ENCODE measurements at places on chromosomes 1 and 21.

- DNase-seq: no peak
These were observed 218.0 kb upstream of the GALNT2 start for GRCh38 chr1:229848752-229849677.

GRCh38 chr1:23019863-23020625 lies 776 bp downstream of the KDM1A start:
- DNase-seq: no peak

GRCh38 chr1:9867408-9868243 lies 42.4 kb downstream of the CTNNBIP1 start:
- no peak for DNase-seq

- no peak for DNase-seq
These were observed 75.6 kb upstream of the ROR1 start for GRCh38 chr1:63698001-63698838.

GRCh38 chr1:186220911-186221310 lies 154.1 kb downstream of the TPR start:
- DNase-seq: no peak

GRCh38 chr1:43521078-43521477 lies 9.6 kb upstream of the PTPRF start:
- no peak for DNase-seq

DNA sequence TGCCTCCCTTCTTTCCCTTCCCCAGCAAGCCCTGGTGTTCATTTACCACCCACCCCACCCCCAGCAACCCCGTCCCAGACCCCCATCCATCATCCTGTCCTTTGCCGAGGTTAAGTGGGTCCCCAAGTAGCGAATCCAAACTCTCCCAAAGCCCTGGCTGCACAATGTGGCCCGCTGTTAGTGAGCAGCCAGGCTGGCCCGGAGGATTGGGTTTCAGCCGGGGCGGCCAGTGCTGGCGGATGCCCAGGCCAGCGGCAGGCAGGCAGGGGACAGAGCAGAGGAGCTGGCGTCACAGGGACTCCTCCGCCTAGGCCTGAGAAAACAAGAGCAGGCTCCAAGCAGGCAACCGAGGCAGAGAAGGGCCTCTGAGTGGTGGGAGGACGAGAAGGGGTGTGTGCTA lies 61.4 kb downstream of the EPHB2 start:
- no peak for DNase-seq

GRCh38 chr1:243693800-243694199 lies 156.2 kb downstream of the AKT3 start:
- DNase-seq: no peak

GRCh38 chr1:156346636-156347035 lies 8.3 kb downstream of the TSACC start:
- DNase-seq: peak; percentile 57

DNA sequence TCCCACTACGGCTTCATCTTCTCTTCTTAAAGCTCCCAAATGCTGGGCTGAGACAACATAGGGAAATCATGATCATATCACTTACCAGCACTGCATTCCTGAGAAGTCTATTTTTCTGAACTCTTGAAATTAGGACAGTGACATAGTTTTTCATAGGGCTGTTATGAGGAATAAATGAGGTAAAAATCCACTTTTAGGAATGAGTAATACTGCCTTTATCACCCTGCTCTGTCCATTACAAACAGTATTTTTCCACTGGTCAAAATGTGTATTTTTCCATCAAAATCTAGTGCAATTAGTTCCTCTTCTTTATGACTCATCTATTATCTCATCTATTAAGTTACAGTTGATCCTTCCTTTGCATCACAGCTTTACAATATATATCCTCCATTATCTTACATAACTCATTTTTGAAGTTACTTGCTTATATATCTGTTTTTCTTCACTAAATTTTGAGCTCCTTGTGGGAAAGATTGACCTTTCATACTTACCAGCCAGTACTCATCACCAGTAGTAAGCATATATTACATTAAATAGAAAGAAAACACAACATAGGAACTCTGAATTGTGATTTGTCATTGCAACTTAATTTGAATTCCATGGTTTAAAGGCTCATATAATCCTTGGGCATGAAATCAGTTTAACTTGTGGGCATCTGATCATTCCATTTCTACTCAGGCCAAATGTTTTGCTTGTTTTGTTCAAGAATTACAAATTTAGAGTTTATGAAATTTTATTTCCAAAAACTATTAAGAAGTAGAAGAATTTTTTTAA lies 37.1 kb downstream of the PRRX1 start:
- no peak for DNase-seq

DNA sequence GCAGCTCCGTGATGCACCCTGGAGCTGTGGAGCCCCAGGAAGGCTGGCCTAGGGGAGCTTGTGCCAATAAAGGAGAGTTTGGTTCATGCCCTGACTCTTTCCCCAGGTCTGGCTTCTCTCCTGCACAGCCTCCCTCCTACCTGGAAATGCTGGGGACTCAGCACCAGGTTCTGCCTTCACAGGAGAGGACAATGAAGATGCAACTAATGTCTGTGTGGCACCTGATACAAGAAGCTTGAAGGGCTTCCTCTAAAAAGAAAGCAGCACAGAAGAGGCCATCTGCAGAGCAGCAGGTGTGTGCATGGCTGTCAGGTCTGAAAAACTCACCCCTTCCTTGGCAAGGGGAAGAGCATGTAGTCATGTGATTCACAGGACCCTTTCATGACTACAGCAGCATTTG lies 43.7 kb upstream of the SLC44A3 start:
- no peak for DNase-seq

GRCh38 chr21:34815831-34816705 lies 147.3 kb downstream of the CLIC6 start:
- no peak for DNase-seq

GRCh38 chr1:154237435-154237834 lies 16.7 kb downstream of the UBAP2L start:
- no peak for DNase-seq

DNA sequence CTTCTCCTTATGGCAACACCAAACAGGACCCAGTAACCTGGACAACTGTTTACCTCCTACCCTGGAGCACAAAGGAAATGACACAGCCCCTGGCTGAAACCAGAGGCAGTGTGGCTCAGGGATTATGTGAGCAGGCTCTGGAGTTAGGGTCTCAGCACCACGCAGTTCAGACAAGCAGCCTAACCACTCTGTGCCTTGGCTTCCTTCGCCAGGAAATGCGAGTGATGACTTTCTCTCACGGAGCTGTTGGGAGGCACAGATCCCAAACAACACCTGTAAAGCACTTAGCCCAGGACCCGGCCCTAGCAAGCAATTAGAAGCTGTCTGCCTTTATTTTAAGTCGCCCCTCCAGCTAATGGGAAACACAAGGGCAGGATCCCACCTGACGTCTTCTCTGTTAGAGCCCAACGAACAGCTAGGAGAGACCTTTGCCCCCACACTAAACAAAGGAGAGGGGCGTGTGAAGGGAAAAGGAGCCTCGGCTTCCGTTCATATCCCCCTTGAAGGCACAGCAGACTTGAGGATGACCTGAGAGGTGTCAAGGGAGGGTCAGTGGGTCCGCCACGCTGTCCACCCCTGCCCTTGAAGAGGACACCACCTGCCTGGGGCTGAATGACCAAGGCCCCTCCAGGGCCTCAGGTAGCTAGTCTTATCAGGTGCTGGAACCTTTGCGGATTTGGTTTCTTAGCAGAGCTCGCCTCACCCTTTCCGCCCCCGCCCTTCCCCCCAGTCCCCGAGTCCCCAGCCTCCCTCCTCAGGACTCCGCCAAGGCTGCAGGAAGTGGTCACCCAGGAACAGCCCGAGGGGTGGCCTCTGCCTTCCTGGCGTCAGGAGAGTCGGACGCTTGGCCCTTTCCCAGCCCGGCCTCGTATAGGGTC lies 860 bp downstream of the TMEM63A start:
- peak; percentile 10 for DNase-seq

DNA sequence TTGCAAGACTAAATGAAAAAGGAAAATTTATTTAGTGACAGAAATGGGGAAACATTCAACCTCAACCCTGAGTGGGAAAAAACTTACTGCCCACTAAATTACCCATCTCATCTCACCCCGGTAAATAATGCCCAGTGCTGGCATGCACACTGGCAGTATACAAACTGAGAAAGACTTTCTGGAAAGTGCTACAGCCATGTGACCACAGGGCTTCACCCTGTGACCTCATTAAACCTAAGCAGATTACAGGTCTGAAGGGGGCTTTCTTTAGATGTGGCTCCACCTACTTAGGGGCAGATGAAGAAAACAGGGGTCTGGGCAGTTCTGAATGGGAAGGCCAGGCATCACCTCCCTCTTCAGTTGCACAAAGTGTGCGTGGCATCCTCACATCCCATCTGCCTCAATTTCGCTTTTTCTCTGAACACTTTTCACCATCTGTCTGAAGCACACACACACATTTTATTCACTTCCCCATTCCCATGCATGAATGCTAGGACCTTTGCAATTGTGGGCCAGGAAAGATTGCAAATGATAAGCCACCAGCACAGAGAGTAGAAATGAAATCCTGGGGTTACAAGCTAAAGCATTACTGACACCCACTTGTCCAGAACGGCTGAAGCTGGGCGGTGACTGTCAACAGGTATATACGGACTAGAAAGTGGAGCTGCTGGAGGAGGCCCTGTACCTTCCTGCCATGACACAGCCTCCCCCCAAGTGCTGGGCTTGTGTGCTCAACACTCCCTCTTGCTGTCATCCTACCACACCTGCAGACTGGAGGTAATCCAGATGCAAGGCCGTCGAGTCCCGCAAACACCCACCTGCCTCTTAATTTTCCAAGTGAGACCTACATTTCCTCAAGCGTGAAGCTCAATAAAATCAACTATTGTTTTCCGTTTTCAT lies 2.7 kb downstream of the NADK start:
- no peak for DNase-seq

DNA sequence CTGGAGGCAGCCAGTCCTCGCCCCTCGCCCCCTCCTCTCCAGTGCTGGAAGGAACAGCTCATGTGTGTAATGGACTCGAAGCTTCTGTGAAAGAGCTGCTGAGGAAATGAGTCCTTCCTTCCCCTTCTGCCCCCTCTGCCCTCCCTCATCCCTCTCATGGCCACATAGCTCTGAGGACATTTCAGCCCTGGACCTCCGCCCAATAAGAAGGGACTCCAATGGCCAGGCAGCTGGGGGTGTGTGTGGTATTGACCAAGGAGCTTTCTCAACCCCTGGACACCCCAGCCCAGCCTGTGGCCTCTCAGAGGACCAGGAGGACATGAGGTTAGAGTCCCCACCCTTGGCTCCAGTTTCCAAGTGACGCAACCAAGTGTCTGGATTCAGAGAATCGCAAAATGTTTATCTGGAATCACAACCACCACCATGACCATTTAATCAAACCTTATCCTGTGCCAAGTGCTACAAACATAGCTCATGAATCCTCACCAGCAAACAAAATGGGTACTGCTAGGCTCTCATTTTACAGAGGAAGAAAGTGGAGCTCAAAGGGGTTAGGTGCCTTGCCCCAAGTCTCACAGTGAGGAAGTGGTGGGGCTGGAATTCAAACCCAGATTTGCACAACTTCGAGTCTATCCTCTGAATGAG lies 47.8 kb upstream of the ECE1 start:
- peak; percentile 63 for DNase-seq

DNA sequence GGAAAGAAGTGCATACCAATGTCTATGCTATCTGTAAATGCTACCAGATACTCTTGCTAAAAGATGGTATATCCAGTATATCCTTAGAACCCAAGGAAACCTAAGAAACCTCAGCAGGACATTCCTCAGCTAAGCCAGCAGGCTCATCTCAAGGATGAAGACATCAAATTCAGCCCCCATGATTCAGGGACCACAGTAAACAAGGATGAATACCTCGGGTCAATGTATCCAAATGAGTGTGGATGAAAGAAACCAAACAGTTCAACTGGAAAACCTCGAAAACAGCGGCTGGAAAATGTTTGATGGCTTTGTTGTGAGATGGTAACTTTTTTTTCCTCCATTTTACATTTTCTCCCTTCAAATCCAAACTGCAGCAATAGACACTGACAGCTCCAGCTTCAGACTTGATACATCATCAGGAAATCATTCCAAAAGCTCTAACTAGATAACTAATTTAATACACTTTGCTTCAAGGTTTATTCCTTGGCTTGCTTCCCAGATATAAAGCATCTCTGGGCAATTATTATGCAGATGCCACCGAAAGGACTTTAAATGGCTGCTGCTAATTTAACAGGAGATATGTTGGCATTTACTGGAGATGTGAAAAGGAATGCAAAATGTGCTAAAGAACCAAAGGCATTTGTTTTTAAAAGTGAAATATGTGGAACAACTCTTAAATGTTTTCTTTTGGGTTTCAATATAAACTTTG lies 73.6 kb downstream of the SMYD2 start:
- no peak for DNase-seq

DNA sequence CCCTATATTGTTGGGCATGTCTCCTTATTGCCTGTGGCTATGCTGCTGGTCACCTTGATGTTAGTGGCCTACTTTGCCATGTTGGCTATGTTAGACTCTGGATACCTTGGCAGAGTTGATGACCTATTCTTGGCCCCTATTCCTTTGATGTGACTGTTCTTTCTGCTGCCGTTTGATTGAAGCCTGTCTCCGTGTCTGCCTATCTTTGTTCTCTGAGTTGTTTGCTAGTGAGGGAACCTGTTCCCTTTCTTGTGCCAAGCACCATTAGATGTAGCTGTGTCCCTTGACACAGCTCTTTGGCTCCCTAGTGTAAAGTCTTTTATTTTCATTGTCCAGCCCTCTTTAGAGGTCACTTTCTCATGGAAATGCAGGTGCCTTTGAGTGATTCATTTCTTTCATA lies 28.7 kb upstream of the PAPPA2 start:
- DNase-seq: no peak

DNA sequence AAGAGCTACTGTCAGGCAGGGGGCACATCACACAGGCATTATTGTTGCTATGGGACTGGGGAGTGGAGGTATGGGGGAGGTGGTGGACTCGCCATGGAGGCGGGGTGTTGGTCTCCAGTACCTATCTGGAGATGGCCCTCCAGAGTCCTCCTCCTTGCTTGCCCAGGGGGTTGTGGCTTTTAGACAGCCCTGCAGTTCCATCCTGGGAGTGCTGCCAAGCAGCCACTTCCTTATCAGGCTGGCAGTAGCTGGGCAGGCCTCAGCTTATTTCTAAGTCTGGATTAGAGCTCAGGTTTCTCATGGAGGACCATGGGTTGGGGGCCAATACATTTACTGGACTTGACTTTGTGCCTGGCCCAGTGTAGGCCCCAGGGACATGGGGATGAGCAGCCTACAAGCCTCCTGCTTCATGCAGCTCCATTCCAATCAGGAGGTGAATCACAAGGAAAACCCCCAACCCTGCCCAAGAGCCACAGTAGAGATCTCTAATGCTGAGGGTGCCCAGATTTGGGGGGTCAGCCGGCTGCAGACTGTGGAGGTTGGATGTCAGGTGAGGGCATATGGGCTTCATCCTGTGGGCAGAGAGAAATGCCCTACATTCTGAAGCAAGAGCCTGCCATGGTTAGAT lies 210.7 kb upstream of the EDN2 start:
- no peak for DNase-seq

DNA sequence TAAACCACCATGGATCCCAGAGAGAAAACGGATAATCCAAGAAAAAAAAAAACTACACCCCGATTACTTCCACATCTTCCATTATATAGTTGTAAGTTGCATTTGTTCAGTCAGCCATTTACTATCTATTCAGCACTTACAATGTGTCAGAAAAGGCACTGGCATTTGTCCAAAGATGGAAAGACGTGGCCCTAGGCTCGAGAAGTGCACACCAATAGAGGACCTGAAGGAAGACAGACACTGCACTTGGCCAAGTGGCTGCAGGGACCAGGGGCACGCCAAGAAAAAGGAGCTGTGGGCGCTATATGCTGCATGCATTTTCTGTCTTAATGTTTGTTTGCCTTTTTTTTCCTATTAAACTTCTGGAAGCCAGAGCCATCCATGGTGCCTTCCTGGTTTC lies 45.2 kb upstream of the LYST start:
- no peak for DNase-seq
